RWPE2 (cell line): ENCODE measurements at places on chromosomes 11 and 22.
A peak's percentile ranks its signal among the peaks of the same experiment; 100 is the strongest.

DNA sequence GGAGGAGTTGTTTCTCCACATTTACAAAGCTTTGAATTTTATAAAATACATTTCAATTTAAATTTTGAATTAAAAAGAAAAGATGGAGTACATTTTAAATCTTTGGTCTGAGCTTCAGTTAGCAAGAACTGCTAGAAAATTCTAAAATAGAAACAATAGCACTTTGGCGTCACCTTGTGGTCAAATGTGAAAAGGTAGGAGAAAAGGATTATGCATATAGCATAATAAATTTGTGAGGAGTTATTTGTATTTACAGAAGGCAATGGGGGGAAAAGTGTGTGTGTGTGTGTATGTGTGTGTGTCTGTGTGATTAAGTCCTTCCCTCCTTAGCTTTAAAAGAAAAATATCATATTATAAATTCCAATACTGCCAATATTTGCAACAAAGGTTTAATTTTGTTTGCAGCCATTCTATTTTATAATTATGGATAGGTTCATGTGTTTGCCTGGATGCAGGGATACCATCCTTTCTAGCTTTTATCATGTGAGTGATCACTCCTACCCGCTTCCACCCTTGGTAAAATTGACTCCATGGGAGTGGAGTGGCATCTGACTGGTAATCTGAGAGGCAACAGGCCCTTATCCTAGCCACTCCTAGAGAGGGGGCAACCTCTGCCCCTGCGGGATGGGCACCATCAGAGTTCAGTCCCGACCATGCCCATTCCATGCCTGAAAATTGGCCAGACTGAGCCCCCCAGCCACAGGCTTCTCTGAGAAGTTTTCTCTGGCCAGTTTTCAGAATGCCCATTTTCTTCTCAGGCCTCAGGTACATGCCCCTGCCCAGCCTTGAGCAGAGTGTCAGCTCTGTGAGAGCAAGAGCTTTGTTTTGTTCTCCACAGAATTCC lies 13.6 kb upstream of the LGR4 start:
- H3K4me3 ChIP-seq = no peak overlapping the region
- peaks cover 7% of the 10 kb centered on the region for H3K36me3 ChIP-seq
- H3K4me1 ChIP-seq = no peaks in the 10 kb centered on the region
- DNase-seq = no peak
- no peak overlapping the region for H3K27ac ChIP-seq

GRCh38 chr11:118913411-118914125 lies 12.2 kb downstream of the BCL9L start:
- peaks cover 29% of the 10 kb centered on the region for H3K36me3 ChIP-seq
- no peaks in the 10 kb centered on the region for H3K27me3 ChIP-seq
- DNase-seq = no peak
- H3K27ac ChIP-seq = peak overlapping the region; percentile 100
- H3K4me1 ChIP-seq = peaks cover 80% of the 10 kb centered on the region
- no peak overlapping the region for H3K4me3 ChIP-seq

DNA sequence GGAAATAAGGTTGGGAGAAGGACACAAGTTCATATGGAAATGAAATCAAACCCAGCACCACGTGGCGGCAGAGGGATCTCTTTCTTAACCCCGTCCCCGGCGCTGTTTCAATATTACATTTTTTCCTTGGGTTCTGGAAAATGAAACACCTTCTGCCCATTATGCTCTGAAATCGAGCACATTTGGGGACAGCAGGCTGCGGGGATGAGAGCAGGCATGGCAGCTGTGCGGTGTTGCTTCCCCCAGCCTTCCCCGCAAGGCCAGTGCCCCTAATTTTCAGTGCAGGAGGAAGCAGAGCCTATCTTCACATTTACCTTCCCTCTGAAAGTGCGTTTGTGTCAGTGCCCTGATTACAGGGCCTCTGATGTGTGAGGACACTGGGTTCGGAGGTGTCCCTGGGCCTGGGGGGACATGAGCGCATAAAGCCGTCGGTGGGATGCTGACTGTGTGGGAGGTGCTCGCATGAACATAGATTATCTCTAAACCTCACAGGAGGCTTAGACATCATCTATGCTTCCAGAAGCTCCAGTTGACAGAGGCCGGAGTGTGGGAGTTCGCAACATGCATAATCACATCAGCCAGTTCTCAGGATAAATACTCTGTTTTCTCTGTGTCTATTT lies 921.3 kb downstream of the BRD1 start:
- peak; percentile 11 for DNase-seq
- H3K4me1 ChIP-seq = no peaks in the 10 kb centered on the region
- H3K27ac ChIP-seq = no peak overlapping the region
- peaks cover 4% of the 10 kb centered on the region for H3K27me3 ChIP-seq
- H3K4me3 ChIP-seq = no peak overlapping the region

- DNase-seq = no peak
- no peak overlapping the region for H3K27ac ChIP-seq
- H3K27me3 ChIP-seq = peaks cover 20% of the 10 kb centered on the region
- no peak overlapping the region for H3K4me3 ChIP-seq
- no peaks in the 10 kb centered on the region for H3K4me1 ChIP-seq
Measured at GRCh38 chr11:1570001-1570453, 2.0 kb downstream of the DUSP8 start.

- H3K4me1 ChIP-seq = no peaks in the 10 kb centered on the region
- DNase-seq = peak; percentile 46
- H3K27ac ChIP-seq = no peak overlapping the region
- no peaks in the 10 kb centered on the region; the same call in 1 of the 2 replicates for H3K36me3 ChIP-seq
- no peaks in the 10 kb centered on the region for H3K27me3 ChIP-seq
Measured at GRCh38 chr22:50704510-50705218, 32.0 kb downstream of the SHANK3 start.

DNA sequence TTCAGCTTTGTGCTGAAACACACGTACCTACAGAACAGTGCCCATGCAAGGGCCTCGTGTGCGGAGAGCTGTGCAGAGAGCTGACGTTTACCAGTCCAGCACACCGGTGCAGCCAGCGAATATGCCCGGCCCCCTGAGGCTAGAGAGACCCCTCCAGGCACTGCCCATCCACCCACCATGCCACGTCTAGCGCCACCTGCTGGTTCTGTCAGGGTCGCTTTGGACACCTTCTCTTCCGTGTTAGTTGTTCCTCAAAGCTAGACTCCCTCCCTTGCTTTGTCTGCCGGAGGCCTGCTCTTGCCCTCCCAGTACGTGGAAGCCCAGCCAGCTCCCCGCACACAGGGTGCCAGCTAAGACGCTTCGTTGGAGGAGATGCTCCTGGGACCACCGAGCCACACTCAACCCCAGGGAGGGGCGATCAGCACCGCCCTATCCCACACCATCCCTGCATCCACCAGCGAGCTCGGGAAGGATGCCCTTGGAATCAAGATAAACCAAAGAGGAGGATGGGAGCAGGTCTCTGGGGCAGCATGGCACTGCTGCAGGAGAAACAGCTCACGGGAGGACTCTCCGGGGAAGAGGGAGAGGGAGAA lies 43.4 kb downstream of the CPT1A start:
- no peak overlapping the region for H3K27ac ChIP-seq
- no peak for DNase-seq
- no peaks in the 10 kb centered on the region for H3K4me1 ChIP-seq
- H3K36me3 ChIP-seq = peaks cover 44% of the 10 kb centered on the region

- peaks cover 8% of the 10 kb centered on the region for H3K27me3 ChIP-seq
- H3K36me3 ChIP-seq = no peaks in the 10 kb centered on the region
- H3K4me3 ChIP-seq = no peak overlapping the region
- H3K27ac ChIP-seq = no peak overlapping the region
- DNase-seq = no peak
Measured at GRCh38 chr22:35102663-35103062, 36.7 kb downstream of the ISX start.

- H3K27ac ChIP-seq = no peak overlapping the region
- H3K4me3 ChIP-seq = no peak overlapping the region
- H3K4me1 ChIP-seq = no peaks in the 10 kb centered on the region
- no peak for DNase-seq
- H3K27me3 ChIP-seq = no peaks in the 10 kb centered on the region
Measured at GRCh38 chr11:119709638-119710346, 19.2 kb downstream of the NECTIN1 start.

- H3K36me3 ChIP-seq = no peaks in the 10 kb centered on the region
- no peaks in the 10 kb centered on the region for H3K27me3 ChIP-seq
- H3K27ac ChIP-seq = no peak overlapping the region
- H3K4me3 ChIP-seq = no peak overlapping the region
- no peak for DNase-seq
Measured at GRCh38 chr11:47152953-47153950, 23.4 kb downstream of the ARFGAP2 start.

DNA sequence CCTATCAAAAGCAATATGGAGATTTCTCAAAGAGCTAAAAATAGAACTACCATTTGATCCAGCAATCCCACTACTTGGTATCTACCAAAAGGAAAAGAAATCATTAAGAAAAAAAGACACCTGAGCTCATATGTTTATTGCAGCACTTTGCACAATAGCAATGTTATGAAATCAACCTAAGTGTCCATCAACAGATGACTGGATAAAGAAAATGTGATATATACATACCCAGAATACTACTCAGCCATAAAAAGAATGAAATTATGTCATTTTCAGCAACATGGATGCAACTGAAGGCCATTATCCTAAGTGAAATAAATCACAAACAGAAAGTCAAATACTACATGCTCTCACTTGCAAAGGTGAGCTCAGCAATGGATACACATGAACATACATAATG lies 1565.5 kb upstream of the RAG2 start:
- no peaks in the 10 kb centered on the region for H3K27me3 ChIP-seq
- no peak overlapping the region for H3K4me3 ChIP-seq
- no peak for DNase-seq
- no peaks in the 10 kb centered on the region for H3K36me3 ChIP-seq
- H3K4me1 ChIP-seq = no peaks in the 10 kb centered on the region

DNA sequence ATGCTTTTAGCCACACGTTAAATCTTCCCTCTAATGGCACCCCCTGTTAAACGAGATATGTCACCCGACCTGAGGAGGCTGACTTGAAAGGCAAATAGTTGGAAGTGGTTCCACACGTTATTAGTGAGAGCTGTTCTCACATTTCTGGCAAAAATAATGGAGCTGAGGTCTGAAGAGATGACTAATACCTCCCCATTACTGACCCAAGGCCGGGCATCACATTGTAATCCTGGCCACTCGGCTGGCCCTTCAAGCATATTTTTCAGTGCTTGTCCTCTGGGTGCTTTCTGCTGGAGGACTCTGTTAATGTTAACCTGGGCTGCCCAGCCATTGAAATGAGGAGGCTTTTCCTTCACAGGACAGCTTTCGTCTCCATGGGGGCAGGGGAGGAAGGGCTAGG lies 260.0 kb upstream of the CADM1 start:
- no peak for DNase-seq
- no peak overlapping the region for H3K4me3 ChIP-seq
- H3K4me1 ChIP-seq = peaks cover 8% of the 10 kb centered on the region
- no peak overlapping the region for H3K27ac ChIP-seq
- H3K36me3 ChIP-seq = no peaks in the 10 kb centered on the region

DNA sequence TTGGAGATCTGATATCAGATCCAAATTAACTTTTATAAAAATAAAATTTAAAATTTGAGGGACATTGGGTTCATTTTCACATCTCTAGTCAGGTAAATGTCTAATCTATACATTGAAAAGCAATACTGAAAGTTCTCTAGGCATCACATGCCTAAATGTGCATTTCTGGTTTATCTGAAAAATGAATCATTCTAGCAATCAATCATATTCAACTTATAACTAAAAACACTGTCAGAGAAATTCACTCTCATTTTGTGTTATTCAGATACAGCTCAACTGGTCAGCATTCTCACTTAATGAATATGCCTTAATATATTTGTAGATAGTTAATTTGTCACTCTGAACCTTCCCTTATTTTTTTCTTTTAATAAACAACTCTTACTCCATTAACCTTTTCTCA lies 243.2 kb downstream of the CASP12 start:
- no peaks in the 10 kb centered on the region for H3K4me1 ChIP-seq
- no peaks in the 10 kb centered on the region for H3K27me3 ChIP-seq
- no peaks in the 10 kb centered on the region for H3K36me3 ChIP-seq
- no peak overlapping the region for H3K27ac ChIP-seq
- DNase-seq = no peak

GRCh38 chr11:70736937-70737640 lies 338.8 kb downstream of the CTTN start:
- no peaks in the 10 kb centered on the region for H3K4me1 ChIP-seq
- H3K4me3 ChIP-seq = no peak overlapping the region
- no peaks in the 10 kb centered on the region for H3K36me3 ChIP-seq
- no peak for DNase-seq
- H3K27me3 ChIP-seq = no peaks in the 10 kb centered on the region

DNA sequence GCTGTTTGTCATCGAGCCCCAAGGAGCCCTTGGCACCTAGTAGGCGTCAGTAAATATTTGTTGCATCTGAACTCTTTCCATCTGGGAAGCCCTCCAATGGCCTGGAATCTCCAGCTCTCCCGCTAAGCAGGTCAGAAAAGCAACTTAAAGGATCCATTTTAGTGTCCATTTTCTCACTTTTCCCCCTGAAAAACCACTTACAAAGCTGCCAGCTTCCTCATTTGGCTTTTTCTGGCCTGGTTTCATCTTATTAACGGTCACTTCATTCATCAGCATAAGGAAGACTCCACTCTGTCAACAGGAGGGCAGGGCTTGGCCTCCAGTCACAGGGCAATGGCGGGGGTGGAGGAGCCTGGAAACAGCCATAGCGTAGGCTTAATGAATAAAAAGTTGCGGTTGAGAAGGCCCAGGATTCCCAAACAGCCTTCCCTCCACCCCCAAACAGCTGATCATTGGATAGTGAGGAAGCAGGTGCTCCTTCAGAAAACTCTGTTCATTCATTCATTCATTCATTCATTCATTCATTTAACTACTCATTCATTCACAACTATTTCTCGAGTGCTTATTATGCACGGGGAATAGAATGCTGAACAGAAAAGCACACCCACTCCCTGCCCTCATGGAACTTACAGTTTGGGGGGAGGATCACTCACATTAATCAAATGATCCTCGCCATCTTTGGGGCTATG lies 104.5 kb upstream of the RCN1 start:
- H3K36me3 ChIP-seq = no peaks in the 10 kb centered on the region
- H3K27ac ChIP-seq = no peak overlapping the region
- peaks cover 30% of the 10 kb centered on the region for H3K27me3 ChIP-seq
- no peak for DNase-seq
- no peak overlapping the region for H3K4me3 ChIP-seq
- H3K4me1 ChIP-seq = no peaks in the 10 kb centered on the region

- DNase-seq = no peak
- H3K27me3 ChIP-seq = no peaks in the 10 kb centered on the region
Measured at GRCh38 chr11:2519862-2520735, 75.3 kb downstream of the KCNQ1 start.

- no peaks in the 10 kb centered on the region for H3K4me1 ChIP-seq
- H3K4me3 ChIP-seq = peak overlapping the region; percentile 40
- H3K36me3 ChIP-seq = no peaks in the 10 kb centered on the region
- peaks cover 29% of the 10 kb centered on the region for H3K27me3 ChIP-seq
Measured at GRCh38 chr11:27717801-27718229, 17.6 kb upstream of the BDNF start.

DNA sequence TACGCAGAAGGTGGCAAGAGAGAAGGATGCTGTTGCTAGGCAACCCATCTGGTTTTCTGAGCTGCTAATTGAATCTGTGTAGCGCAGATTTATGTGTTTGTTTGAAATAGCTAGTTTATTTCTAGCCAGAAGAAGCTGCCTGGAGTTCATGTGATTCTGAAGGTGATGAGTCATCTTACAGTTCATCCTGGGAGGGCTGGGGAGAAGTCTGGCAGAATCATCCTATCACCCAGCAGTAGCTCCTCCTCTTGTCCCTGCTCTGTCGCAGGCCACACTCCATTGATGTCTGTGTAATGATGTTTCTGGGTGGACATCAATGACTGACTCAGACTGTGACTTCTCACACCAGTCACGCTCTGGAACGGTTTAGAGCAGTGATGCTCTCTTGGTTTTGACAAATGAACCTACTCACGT lies 4.8 kb upstream of the FBXO7 start:
- no peaks in the 10 kb centered on the region for H3K27me3 ChIP-seq
- DNase-seq = no peak
- peaks cover 4% of the 10 kb centered on the region for H3K4me1 ChIP-seq
- H3K4me3 ChIP-seq = no peak overlapping the region
- no peaks in the 10 kb centered on the region for H3K36me3 ChIP-seq
